ENCODE measurements at places on chromosomes 2 and 18. TPM values are rescaled to one million over a fixed set of nuclear protein-coding genes. Genes with fewer than 3 reads are reported as not detected.
A peak's percentile ranks its signal among the peaks of the same experiment; 100 is the strongest.

- no peak overlapping the region for H3K27ac ChIP-seq
- DNase-seq, result no peak
- no peak overlapping the region for H3K4me3 ChIP-seq
- peaks cover 3% of the 10 kb centered on the region for H3K4me1 ChIP-seq
- peaks cover 1% of the 10 kb centered on the region for H3K27me3 ChIP-seq
- H3K36me3 ChIP-seq, result no peaks in the 10 kb centered on the region
These were observed 9.9 kb upstream of the PRELID3A start for GRCh38 chr18:12397793-12398192.

DNA sequence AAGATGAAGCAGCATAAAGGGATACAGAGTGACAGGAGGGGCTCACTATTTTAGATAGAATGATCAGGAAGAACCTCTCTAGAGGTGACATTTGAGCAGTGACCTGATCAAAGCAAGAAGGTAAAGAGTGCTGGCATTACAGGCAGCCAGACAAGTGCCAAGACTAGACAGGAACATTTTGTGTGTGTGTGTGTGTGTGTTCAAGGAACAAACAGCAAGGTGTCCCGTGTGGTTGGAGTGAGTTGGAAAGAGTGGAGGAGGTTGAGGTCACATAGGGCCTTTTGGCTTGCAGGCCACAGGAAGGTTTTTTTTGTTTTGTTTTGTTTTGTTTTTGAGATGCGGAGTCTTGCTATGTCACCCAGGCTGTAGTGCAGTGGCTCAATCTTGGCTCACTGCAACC, 25.7 kb downstream of the FZD5 start:
- H3K27me3 ChIP-seq, result no peaks in the 10 kb centered on the region
- H3K4me3 ChIP-seq, result no peak overlapping the region
- DNase-seq, result no peak
- no peak overlapping the region for H3K27ac ChIP-seq
- peaks cover 7% of the 10 kb centered on the region for H3K36me3 ChIP-seq

- H3K4me1 ChIP-seq, result peaks cover 4% of the 10 kb centered on the region
- no peaks in the 10 kb centered on the region for H3K36me3 ChIP-seq
These were observed 66.6 kb downstream of the ZBTB7C start for GRCh38 chr18:48342581-48342980.

GRCh38 chr2:176109192-176109901, 2.3 kb downstream of the HOXD11 start:
- H3K27me3 ChIP-seq, result peaks cover 46% of the 10 kb centered on the region

DNA sequence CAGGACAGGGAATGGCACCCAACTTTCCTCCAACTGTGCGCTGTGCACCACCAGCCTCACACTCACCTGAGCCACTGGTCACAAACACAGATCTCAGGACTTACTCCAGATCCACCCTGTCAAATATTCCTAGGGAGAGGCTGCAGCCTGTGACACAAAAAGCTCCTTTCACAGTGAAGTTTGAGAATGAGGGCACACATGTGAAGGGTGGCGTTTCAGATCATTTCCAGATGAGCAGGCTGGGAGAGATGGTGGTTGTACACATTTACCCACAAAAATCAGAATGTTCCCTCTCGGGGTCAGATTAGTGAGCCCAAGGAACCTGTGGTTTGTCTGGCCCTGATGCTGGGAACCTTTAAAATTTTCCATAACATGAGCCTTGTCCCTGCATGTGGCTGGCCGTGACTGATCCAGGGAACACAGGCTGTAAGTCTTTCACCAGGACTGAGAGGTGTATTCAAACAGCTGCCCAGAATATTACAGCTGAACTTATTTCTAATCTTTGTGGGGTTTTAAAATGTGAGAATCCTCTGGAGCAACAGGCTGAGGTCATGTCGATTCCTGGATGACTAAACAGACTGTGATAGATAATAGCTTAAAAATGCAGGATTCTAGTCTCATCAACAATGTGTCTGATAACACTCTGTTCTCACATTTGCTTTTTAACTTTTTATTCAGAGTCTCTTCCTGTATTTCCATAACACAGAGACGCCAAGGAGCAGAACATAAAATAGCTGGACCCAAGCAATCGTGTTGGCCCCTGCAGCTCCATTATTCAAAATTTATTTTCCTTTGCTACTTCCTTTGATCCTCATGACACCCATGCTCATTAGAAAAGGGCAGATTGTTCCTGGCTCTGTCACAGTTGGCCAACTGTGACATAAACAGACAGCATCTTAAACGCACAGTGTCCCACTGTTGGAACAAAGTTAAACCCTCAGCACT, 35.5 kb downstream of the IL1R2 start:
- no peaks in the 10 kb centered on the region for H3K36me3 ChIP-seq
- H3K27ac ChIP-seq, result no peak overlapping the region
- H3K4me1 ChIP-seq, result no peaks in the 10 kb centered on the region
- H3K27me3 ChIP-seq, result peaks cover 5% of the 10 kb centered on the region

DNA sequence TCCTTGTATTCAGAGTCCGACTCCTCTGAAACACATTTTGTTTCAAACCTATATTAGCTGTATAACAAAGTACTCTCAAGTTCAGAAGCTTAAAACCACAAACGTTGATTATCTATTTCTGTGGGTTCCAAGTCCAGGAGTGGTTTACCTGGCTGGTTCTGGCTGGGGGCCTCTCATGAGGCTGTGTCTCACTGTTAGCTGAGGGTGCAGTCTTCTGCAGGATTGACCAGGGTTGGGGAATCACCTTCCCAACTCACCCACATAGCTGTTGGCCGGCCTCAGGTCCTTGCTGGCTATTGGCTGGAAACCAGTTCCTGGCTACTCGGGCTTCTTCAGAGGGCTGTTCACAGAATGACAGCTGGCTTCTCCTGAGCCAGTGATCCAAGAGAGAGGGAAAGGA, 18.0 kb upstream of the ATIC start:
- no peaks in the 10 kb centered on the region for H3K4me1 ChIP-seq
- no peaks in the 10 kb centered on the region for H3K27me3 ChIP-seq
- no peaks in the 10 kb centered on the region for H3K36me3 ChIP-seq
- no peak overlapping the region for H3K4me3 ChIP-seq

DNA sequence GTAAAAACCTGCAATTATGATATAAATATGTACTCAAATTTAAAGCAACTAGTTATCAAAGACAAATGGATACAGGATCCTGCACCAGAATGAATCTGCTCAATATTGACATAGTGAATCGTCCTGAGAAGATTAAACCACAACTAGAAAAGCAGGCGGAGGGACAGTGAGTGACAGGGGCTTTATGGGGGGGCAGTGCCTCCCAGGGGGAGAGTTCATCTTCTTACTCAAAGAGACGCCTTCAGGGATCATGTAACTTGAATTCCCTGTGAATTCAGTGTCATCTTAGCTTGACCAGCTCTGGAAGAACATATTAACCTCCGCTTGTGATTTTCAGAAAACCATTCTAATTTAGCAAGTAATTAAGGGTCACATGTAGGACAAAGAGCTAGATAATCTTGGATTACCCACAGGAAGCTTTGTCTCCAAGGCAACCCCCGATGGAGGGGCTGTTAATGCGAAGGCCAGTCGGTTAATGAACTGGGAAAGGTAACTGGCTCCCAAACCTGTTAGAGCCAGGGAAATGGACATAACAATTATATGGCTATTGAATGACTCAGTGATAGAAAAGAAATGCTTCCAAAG, 17.4 kb upstream of the LMAN1 start:
- H3K36me3 ChIP-seq, result no peaks in the 10 kb centered on the region
- DNase-seq, result no peak
- H3K27ac ChIP-seq, result no peak overlapping the region
- no peaks in the 10 kb centered on the region for H3K27me3 ChIP-seq

DNA sequence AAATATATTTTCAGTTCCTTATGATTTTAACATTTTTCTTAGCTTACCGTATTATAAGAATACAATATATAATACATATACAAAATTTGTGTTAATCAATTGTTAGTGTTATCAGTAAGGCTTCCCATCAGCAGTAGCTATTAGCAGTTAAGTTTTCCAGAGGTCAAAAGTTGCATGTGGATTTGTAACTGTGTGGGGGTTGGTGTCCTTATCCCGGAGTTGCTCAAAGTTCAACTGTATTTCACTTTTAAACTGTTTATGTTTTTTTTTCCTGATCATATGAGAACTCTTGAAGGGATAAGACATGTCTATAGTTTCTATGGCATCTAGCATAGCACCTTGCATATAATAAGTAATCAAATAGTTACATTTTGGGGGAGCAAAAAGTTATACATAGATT, 11.9 kb upstream of the MFSD6 start:
- H3K27ac ChIP-seq, result no peak overlapping the region
- H3K4me3 ChIP-seq, result no peak overlapping the region
- DNase-seq, result no peak
- H3K36me3 ChIP-seq, result no peaks in the 10 kb centered on the region

- DNase-seq, result peak; percentile 11
- H3K4me3 ChIP-seq, result no peak overlapping the region
- H3K27ac ChIP-seq, result no peak overlapping the region
- H3K27me3 ChIP-seq, result no peaks in the 10 kb centered on the region
These were observed 222.7 kb downstream of the PIEZO2 start for GRCh38 chr18:10926621-10927161.

- H3K4me1 ChIP-seq, result peaks cover 9% of the 10 kb centered on the region
- peaks cover 5% of the 10 kb centered on the region for H3K27me3 ChIP-seq
- H3K27ac ChIP-seq, result no peak overlapping the region
- no peak overlapping the region for H3K4me3 ChIP-seq
- H3K36me3 ChIP-seq, result peaks cover 32% of the 10 kb centered on the region
These were observed 48.7 kb downstream of the PRELID3A start for GRCh38 chr18:12456441-12456840.

- no peaks in the 10 kb centered on the region for H3K27me3 ChIP-seq
- no peaks in the 10 kb centered on the region for H3K4me1 ChIP-seq
- H3K27ac ChIP-seq, result no peak overlapping the region
- H3K4me3 ChIP-seq, result no peak overlapping the region
These were observed 437.2 kb upstream of the TNP1 start for GRCh38 chr2:217297096-217297495.

Gene MGAT4A
- total RNA-seq, result 7.3 TPM

Gene EPB41L3
- total RNA-seq, result 16.8 TPM

Gene DLGAP1
- total RNA-seq, result 1.8 TPM

Gene CKAP2L
- total RNA-seq, result 5.5 TPM

Gene SERPINB3
- not detected for total RNA-seq

Gene CXCR2
- total RNA-seq, result 0.49 TPM
